GM04503 (cell line): ENCODE measurements at places on chromosomes 2 and 18.

DNA sequence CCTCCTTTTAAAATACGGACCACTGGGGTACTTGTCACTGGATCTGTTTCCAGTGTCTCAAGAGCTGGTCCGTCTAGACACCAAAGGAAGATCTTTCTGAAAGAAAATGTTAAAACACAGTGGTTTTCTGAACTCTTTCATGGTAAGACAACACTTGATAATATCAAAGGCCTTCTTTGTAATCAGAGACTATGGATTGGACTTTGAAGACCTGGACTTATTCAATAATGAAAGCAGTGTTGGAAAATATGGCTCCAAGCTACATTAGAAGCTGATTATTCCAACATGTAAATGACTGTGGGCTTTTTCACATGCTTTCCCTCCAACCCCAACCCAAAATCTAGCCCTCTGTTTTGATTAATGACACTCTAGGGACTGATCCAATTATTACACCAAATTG, 329.4 kb upstream of the LYPD1 start:
- no peak for DNase-seq

GRCh38 chr2:218962859-218963492, 3.5 kb downstream of the CDK5R2 start:
- no peak for DNase-seq

DNA sequence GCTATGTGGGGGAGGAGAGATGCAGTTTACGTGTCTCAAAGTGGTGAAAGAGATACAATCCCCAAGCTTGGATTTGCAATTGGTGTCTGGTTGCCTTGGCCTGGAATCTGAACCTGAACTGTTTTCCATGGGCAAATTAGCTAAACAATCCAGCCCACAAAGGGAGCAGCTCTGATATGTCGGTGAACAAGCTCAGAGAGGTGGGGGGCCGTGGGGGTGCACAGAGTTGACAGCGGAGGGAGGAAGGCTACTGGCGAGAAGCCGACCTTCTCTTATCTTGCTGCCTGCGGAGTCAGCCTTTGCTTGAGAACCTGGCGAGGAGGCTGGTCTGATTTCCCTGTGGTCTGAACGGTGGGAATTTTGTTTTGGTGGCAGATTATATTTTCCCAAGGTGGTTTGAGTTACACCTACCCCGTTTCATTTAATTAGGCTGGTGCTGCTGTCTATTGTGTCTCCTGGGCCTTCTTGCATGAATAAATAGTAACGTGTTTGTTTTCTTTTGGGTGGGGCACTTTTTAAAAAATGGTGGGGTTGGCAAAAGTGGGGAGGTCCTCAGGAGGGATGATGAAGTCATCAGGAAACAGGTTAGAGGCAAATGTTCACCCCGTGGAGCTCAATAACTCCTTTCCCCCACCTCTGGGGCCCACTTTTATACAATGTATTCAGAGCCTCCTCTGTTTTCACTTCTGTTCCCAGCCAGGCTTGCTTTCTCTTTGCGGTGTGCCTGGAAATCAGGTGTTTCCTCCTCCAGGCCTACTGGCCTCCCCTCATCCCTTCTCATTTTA, 80.9 kb upstream of the IGFBP5 start:
- DNase-seq, result no peak

GRCh38 chr2:100895934-100896685, 76.2 kb downstream of the NPAS2 start:
- DNase-seq, result no peak

DNA sequence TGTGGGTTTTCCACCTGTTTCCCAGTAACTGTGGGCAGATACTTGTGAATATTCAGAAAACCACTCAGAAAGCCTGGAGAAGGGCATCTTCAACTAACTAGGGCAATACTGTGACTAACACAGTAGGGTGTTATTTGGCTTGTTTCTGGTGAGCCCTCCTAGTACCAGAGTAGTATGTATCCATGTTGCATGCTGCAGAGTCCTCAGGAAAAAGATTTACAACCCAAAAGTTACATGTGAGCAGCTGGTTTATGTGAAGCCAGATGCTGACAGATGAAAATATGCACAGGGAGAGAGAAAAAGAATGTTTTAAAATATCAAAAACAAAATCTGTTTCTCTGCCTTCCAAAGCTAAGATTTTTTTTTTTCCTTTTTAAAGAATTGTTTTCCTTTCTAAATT, 333.2 kb upstream of the UBE2E3 start:
- no peak for DNase-seq

DNA sequence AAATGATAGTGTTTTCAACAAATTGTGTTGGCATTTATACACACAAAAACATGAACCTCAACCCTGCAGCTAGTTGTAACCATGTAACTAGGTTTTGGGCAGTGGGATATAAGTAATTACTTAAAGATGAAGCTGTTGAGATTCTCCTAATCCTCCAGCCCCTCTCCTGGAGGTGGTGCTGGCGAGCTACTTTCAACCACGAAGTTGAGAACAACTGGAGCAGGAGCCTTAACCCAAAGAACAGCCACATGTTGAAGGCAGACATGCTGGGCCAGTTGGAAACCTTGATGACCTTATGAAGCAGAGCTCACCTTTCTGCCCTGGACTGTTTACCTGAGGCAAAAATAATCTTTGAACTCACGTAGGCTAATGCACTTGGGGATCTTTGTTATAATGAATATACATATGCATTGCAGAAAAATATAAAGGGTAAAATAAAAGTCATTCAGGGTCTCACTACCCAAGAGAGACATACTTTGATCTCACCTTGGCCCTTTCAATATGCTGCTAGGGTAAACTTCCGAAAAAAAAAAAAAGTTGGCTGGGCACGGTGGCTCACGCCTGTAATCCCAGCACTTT, 89.6 kb upstream of the NPAS2 start:
- DNase-seq, result no peak

GRCh38 chr2:118846442-118846952, 951 bp downstream of the EN1 start:
- no peak for DNase-seq

DNA sequence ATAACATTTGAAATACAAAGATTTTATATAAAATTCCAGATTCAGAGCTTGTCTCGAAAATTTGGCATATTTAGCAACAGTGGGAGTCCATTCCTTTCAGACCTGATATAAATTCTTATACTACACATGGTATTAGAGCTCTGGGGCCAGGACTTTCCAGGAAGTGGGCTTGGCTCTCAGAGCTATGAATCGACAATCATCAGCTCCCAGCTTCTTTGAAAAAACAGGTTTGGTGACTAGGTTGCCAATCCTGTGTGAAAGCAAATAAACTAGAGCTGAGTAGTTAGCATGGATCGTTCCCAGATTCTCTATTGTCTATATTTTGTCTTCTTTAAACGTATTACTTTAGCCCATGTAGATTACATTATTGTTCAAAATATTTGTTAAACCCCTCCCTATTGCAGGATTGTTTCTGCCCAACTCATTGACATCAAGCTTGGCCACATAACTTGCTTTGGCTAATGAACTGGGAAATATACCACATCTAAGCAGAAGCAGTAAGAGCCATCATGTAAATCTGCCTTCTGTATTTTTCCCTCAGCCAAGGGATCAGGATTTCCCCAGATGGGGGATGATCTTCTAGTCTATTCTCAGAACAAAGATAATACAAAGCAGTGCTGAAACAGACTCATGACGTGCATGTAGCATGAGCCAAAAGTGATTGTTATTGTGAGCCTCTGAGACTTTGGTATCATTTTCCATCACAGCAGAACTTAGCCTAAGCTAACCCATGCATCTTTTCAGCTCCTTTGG, 105.4 kb downstream of the KCNH7 start:
- no peak for DNase-seq

DNA sequence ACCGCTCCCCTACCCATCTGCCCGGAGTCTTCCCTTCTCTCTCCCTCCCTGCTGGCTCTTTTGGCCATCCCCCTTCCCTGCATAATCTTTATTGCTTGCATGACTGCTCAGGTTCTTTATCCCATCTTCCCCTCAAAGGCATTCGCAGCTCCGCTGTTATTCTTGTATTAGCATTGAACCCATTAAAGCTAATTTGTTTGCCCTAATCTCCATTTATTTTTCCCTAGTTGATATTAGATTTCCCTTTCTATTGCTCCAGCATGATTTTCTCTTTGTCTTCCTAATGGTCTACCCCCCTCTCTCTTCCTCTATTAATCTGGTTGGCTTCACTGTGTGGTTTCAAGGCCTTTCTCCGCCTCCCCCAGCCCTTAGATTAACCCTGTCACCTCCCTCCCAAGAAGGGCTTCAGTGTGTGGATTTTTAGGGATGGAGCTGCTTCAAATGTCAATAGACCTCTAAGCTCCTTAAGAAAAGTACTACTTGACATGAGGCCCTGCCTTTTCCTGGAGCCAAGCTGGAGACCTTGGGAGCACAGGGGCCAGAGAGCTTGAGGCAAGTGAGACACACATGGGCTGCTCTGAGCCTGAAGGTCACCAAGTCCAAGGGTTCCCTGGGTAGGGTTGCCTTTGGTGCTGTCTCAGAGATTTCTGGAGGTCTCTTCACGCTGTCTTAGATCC, 20.1 kb downstream of the PAX8 start:
- DNase-seq, result no peak

DNA sequence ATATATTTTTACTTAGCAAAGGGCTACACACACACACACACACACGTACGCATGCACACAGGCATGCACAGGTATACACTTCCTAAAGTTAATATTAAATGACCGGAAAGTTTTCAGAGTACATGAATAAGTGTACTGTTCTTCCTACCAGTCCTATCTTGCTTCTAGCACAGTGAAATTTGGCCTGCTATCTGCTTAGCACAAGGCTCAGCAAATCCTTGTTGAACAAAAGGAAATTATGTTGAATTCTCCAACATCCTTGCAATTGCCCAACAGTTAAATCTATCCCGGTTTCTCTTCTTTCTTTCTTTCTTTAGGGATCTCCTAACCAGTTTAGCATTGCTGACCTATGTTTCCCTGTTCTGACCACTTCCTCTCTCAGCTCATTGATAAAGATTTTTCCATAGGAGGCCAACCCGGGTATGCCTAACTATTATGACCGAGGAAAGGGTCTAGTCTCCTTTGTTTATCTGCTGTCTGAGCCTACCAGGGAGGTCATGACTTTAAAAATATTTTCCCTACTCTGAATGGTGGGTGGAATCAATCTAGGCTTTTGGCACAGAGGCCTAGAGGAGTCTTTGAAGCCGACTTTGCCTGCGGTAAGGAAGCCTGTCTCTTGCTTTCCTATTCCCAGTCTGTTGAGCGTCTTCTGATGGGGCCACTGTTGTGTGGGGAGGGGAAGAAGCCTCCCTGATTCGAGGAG, 400.7 kb downstream of the HRH4 start:
- DNase-seq, result no peak

GRCh38 chr18:55592106-55592505, 4.1 kb upstream of the TCF4 start:
- no peak for DNase-seq

DNA sequence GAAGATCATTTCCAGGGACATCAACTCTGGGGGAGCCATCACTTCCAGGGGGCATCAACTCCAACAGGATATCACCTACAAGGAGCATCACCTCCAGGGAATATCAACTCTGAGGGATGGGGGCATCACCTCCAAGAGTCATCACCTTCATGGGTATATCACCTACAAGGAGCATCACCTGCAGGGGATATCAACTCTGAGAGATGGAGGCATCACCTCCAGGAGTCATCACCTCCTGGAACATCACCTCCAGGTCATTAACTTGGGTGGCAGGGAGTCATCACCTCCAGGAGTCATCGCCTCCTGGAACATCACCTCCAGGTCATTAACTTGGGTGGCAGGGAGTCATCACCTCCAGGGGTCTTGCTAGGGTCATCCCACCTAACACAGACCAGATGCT, 167.6 kb downstream of the NDUFA10 start:
- no peak for DNase-seq

GRCh38 chr2:152359573-152360363, 24.8 kb downstream of the FMNL2 start:
- DNase-seq, result no peak

- DNase-seq, result no peak
Observed at GRCh38 chr2:227933884-227934283, 62.5 kb downstream of the DAW1 start.

- no peak for DNase-seq
Observed at GRCh38 chr18:26468931-26469340, 79.4 kb downstream of the KCTD1 start.

DNA sequence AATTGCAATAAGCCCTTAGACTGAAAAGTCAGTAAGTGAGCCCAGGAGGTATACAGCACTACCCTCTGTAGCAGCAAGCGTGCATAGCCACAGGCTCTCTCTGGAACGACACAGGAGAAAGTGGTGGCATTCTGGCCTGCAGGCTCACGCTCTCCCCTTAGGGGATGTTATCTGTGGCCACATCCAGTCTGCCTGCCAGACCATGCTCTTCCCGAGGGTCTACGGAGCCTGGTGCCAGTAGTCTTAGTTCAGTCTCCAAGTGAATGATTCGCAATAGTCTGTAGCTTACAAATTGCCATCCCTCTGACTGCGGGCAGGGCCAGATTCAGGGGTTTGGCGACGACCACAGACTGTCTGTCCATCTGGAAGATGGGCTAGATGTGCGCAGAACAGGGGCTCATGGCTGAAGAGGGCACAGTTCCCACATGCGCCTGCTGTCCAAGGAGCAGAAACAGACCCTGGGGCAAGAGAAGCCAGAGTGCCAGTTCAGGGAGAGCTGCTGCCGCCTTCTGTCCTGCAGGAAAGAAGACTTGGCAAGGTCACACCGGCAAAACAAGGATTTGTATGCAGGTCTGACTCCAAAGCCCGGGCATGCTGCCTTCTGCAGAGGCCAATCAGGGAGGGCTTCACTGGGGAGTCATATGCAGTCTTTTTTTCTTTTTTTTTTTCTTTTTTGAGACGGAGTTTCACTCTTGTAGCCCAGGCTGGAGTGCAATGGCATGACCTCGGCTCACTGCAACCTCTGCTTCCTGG, 3.5 kb upstream of the KLF11 start:
- DNase-seq, result no peak

DNA sequence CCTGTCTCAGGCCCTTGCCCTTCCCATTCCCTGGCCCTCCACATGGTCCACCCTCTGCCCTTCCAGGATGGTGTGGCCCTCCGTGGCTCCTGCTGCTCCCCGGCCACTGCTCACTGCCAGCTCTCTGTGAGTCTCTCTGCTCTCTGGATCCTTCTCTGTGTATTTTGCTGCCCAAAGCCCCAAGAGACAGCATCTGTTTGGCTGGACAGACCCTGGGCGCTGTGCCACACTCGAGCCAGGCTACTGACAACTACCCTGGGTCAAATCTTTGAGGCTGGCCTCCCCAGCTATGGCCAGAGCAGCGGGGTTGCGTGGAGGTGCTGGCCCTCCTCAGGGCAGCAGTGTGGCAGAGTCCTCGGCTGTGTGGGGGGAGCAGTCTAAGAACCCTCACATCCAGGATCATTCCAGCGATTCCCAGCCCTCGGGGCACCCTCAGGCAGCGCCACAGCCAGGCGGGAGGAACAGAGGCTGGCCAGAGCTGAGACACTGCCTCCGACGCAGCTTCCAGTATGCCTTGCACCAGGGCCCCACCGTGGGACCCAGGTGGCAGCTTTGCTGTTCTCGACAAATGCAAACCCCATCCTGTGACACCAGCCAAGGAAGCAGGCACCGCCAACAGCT, 139.4 kb upstream of the GLI2 start:
- no peak for DNase-seq
